ENCODE measurements at places on chromosomes 5 and 9.

DNA sequence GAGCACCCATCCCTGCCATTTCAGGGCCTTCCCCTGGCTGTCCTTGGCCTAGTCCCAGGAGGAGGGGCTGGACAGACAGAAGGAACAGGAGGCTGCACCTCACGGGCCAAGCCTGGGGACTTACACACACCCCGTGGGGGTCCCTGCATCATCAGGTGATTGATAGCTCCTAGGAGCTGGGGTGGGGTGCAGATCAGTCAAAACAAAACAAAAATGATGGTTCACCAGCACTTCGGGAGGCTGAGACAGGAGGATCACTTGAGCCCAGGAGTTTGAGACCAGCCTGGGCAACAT, 169.3 kb downstream of the GAPVD1 start:
- no peak for DNase-seq

GRCh38 chr5:20524991-20525529, 537.1 kb upstream of the CDH18 start:
- no peak for DNase-seq

- DNase-seq = peak; percentile 52
These were observed 35.2 kb downstream of the GOLPH3 start for GRCh38 chr5:32138839-32139493.

DNA sequence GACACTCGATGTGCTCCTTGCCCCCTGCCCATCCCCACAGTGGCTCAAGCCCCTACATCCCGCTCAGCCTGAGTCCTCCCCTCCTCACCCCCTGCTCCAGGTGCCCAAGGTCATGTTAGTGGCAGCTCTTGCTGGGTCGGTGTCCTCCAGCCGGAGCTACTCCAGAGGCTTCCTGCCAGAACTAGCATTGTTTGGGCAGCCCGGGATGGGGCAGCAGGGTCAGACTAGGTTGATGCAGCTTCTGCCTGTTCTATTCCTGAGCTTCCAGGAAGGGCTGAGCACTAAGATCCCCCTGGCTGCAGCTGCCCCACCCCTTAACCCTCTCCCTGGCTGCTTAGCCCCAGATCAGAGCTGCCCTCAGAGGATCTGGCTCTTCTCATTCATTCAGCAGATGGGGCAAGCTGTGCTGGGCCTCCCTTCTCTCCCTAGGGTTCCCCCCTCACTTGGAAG, 671 bp downstream of the RGS14 start:
- DNase-seq = no peak

- no peak for DNase-seq
These were observed 149.7 kb upstream of the EFNA5 start for GRCh38 chr5:107820429-107820828.

DNA sequence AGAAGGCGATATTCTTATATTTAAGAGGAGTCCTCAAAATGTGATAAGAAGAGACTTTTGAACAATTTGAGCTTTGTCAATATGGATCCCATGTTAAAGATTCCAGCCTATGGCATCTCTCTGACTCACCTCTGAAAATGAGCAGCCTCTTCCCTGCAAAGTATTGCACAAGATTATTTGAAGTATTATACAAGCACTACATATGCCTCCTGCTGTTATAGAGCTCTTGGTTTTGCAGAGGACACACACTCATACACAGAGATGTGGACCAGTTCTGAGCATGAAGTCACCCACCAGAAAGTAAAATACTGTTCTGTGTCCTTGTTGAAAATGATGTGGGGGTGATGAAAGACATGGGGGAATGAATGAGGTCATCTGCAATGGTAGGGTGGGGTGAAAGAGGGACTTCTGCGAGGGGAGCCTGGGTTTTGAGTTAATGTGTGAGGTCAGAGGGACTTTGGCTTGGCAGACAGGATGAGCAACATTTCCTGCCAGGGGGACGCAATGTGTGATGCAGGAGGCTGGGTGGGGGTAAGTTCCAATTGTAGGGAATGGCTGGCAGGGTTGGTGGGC, 25.8 kb downstream of the FBXL7 start:
- no peak for DNase-seq

- no peak for DNase-seq
These were observed 32.1 kb upstream of the LMNB1 start for GRCh38 chr5:126744836-126745235.

DNA sequence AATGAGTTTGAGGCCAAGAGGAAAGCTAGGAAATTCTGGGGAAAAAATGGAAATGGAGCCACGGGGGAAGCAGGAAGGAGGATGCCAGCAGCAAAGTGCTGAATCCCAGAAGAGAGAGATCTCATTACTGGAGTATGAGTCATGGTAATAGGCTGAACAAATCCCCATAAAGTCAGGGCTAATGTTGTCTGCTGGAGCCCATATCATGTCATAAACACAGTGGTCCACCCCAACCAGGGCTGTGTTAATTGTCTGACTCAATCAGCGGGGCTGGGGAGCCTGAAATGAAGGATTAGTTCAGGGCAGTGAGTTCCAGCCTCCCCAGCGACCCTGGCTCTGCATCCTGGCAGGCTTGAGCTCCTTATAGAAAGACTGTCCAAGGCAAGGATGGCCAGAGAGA, 68.8 kb downstream of the TLR4 start:
- no peak for DNase-seq

- no peak for DNase-seq
These were observed 35.7 kb upstream of the ALDH1B1 start for GRCh38 chr9:38356851-38357250.

GRCh38 chr5:132489051-132489770, 1.4 kb downstream of the IRF1 start:
- no peak for DNase-seq

DNA sequence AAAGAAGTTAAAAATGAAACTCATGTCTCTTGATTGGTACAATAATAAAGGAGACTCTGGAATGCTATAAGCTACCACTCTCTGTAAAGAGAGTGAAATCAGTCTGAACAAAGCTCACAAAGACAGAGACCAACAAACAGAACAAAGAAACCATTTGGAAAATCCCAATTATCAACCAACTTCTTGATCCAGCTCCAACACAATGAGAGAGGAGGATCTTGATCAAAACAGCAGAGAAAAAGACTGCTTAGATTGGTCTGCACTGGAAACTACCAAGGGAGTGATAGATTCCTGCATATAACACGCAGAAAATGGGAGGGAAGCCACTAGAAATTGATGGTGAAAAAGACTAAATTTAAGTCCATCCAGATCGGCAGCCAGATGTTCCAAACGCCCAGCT, 23.1 kb upstream of the RNF38 start:
- no peak for DNase-seq

DNA sequence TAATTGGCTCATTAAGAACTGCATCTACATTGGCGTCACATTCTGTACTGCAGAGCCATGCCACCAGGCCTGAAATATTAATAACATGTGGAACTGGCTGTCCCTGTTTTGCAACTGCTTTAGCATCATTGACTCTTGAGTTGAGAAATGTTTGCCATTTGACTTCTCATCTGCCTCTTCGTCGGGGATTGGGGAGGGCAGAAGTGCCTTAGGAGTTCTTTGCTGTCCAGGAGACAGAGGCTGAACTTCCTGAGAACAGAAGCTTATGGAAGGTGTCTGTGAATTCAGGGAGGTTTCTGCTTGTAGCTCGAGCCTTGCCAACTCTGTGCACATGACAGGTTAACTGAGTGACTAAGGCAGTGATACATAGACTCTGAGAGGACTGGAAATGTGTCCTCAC, 265.0 kb downstream of the KIF4B start:
- no peak for DNase-seq

DNA sequence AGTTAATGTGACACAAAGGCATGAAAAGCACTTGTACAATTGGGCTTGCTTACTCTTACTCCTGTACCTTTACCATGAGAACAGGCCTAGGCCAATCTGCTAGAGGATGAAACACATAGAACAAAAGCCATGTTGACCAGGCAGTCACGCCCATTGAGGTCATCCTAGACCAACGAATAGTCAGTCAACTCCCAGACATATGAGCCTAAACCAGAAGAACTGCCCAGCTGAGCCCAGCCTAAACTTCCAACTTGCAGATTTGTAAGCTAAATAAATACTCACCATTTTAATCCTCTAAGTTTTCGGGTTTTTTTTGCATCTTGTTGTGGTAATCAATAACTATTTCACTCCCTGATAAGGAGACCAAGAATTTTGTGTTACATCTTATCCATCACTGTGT, 164.8 kb upstream of the ADRA1B start:
- DNase-seq = no peak

DNA sequence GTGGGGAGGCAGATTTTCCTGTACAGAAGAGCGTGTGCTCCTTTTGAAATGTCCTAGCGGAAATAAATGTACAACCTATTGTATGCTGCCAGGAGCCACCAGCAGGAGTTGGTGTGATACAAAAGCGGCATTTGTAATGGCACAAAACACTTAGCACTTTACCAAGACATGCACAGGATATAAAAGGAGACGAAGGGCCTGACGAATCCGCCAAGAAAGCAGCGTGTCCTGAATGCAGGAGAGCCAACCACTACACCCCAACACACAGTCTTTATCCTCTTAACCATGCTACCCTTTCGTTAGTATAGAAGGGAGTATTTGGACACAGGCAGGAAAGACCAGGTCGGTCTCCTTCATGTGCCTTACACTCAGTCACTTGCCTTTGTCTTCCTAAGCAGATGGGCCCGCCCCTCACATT, 218.1 kb downstream of the TRIM32 start:
- no peak for DNase-seq

DNA sequence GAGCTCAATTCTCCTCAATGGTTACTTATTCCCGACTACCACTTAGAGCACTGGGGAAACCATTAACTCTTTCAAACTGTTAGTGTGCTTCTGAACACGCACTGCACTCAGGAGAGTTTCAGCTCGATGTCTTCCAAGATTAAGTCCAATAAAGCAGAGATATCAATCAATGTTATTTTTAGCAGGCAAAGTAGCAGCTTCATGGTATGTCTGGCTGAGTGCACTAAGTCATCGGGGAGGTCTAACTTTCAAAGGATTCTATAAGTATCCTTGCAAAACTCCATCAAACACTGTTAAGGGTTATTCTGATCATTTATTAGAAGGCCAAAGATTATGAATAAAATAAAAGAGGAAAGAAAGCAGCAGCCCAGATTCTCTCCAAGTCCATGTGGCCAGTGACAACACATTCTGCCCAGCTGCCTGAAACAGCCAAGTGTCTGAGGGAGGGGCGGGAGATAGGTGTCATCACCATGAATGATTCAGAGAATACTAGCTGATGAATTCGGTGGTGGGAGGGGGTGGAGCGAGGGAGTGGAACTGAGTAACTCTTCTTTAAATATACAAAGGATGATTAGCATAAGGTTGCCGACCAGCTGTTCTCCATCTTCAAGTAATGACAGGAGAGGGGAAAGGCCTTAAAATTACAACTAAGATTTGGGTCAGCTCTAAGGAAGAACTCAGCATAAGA, 21.3 kb downstream of the NREP start:
- DNase-seq = peak; percentile 29

DNA sequence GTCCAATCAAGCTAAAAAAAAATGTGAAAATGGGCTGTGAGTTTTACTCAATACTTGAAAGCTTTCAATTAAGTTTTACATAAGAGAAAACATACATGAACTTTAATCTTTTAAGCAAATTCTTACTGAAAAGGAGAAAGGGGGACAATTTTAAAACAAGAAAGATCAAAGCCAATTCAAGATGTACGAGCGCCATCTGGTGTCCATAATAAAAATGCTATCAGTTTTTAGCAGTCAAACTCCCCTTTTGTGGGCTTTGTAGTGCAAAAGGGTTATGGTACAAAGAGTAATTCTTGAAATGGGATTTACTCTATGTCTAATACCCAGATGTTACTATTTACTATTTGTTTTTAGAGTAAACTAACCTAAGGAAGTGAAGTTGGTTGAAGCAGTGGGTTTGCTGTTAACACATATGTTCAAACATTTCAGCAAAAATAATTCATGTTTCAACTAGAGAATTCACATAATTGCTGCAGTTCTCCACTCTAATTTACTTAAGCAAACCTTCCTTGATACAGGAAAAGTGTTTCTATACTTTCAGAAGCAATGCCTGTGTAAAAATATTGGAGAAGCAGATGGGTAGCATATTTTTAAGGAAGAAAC, 228.2 kb upstream of the TYRP1 start:
- DNase-seq = no peak

DNA sequence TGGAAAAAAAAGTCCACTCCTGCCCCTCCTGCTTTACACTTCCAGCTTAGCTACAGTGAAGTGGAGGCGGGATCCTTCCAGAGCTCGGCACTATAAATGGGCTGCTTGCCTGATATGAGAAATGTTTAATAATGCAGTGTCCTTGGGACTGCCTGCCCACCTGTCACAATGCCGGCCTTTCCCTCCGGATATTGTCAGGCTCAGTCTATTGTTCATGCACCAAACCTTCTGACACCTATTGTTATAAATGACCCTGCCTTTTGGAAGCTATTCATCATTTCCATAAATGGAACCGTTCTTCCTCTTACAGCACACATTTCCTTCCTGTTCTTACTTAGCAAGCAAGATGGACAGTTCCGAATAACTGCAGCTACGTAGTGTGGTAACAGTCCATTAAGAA, 146.3 kb downstream of the DMAC1 start:
- no peak for DNase-seq

GRCh38 chr5:172149073-172149472, 39.0 kb downstream of the STK10 start:
- DNase-seq = no peak

DNA sequence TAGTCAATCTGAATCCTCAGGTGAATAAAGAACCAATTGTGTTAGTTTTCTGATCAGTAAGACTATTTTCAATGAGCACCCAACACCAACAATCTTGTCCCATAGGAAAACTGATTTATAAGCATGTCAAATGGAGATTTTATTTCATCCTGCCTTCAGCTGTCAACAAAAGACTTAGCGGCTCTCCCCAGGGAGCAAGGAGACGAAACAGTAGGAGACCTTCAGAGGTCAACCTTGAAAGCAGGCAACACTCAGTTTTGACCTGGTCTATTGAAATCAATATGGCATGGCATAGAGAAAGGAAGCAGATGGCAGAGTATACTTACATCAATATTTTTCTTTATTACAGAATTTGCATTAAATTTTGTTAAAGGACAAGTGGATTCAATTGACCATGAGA, 34.1 kb downstream of the ZNF622 start:
- DNase-seq = no peak

DNA sequence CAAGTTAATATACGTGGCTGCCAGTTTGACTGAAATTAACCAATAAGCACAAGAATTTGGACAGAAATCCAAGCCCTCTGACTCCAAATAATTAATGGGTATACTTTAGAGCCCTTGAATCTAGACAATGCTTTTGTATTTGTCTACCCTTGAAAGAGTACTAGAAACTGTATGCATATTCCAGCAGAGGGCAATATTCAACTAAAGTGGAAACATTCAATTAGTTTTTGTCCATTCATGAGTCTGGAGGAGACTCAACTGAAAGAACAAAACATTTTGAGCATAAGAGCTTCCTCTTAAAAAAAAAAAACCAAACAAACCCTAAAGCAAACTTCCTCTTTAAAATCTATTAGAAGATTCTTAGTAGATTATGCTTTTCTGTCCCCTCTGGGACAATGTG, 157.8 kb downstream of the ARHGEF28 start:
- no peak for DNase-seq

DNA sequence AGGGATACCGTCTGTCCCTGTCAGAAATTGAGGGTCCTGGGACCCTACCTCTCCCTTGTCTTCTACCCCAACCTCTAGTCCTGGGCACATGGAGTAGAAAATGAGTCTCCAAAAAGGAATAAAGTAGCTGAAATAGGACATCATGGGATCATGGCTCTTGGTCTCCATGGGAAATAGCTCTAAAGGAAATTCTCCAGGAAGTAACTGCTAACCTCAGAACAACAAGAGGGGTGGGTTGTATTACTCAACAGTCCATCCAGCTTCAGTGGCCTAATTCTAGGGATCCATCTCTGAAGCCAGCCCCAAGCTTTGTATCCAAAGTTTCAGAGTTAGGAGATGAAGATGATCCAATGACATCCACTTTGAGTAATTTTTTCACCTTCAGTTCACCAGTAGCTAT, 11.0 kb upstream of the RUSC2 start:
- DNase-seq = no peak

GRCh38 chr5:111528056-111528455, 15.7 kb upstream of the STARD4 start:
- DNase-seq = no peak
